ENCODE measurements at places on chromosomes 7 and 10. TPM values are rescaled to one million over a fixed set of nuclear protein-coding genes. Genes with fewer than 3 reads are reported as not detected.

GRCh38 chr10:61801484-61801883 lies 100.0 kb upstream of the ARID5B start:
- no peaks in the 10 kb centered on the region for H3K36me3 ChIP-seq
- no peak overlapping the region for H3K4me3 ChIP-seq
- H3K4me1 ChIP-seq: no peaks in the 10 kb centered on the region
- H3K27ac ChIP-seq: no peak overlapping the region

- no peaks in the 10 kb centered on the region for H3K4me1 ChIP-seq
- H3K27me3 ChIP-seq: no peaks in the 10 kb centered on the region
- no peak overlapping the region for H3K27ac ChIP-seq
- no peak for DNase-seq
These were observed 84.8 kb upstream of the EGR2 start for GRCh38 chr10:62900829-62901571.

DNA sequence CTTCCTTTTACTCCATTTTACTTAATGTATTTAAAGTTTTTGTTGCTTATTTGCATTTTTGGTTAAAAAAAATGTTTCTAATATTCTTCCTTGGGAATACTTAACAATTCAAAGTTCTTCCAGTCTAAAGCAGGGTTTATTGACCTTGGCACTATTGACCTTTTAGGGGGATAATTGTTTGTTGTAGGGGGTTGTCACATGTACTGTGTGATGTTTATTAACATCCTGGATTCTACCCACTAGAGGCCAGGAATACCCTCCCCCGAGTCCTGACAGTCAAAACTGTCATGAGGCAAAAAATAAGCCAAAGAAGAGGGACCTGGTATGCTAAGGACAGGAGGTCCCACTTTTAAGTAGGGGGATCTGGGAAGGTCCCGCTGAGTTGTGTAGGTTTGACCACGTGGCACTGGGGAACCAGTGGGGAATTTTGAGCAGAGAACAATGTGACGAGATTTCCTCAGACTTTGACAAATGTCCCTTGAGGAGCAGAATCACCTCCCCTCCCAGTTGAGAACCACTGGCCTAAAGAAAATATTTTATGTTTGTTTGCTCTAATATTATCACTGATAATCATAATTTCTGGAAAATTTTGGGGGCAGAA lies 178.3 kb upstream of the PRR15 start:
- no peaks in the 10 kb centered on the region for H3K4me1 ChIP-seq
- DNase-seq: no peak
- H3K36me3 ChIP-seq: no peaks in the 10 kb centered on the region
- no peak overlapping the region for H3K4me3 ChIP-seq
- no peak overlapping the region for H3K27ac ChIP-seq

GRCh38 chr10:27413831-27414348 lies 90.2 kb upstream of the RAB18 start:
- H3K27ac ChIP-seq: no peak overlapping the region
- no peaks in the 10 kb centered on the region for H3K27me3 ChIP-seq
- no peak overlapping the region for H3K4me3 ChIP-seq
- no peaks in the 10 kb centered on the region for H3K4me1 ChIP-seq
- no peaks in the 10 kb centered on the region for H3K36me3 ChIP-seq

The SEC61G gene
- 376 TPM for total RNA-seq

DNA sequence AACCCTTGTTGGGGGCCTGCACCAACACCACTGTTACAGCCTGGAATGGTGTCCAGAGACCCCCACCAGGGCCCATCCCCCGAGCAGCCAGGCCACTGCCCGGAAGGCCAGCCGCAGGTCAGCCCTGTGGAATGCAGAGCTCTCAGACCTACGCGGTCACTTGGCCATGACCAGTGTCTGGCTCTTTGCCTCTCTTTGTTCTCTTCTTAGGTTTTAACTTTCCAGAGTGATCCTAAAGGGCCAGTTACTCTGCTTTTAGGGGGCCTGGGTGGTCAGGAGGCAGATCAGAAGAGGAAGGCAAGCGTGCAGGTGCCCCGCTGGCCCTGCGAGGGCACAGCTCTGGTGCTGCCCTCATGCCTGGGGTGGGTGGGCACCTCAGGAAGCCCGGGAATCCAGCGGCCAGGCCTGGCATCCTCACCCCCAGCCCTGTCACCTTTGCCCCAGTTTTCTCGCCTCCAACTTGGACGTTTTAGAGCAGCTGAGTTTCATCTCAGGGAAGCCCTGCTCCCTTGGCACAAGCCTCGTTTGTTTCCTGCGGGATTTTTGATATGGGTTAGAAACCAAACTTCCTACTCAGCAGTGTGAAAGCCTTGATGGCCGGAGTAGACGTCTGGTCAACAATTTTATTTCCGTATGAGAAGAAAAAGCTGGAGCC lies 62.5 kb upstream of the CHST15 start:
- peaks cover 45% of the 10 kb centered on the region for H3K4me1 ChIP-seq
- H3K27ac ChIP-seq: peak overlapping the region; percentile 86
- no peaks in the 10 kb centered on the region for H3K27me3 ChIP-seq

DNA sequence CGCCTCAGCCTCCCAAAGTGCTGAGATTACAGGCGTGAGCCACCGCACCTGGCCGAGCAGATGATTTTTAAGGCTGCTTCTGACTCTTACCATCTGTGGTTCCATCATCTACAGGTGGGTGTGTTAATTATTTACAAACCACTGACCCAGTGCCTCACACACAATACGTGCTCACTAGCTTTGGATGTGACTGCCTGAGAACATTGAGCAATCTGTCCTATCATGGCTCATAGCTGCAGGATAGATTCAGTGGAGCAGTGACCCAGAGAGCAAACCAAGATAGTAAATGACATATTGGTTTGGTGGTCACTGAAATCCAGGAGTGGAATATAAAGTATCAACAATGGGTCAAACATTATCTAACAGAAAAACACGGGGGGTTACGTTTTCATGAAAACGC lies 24.1 kb downstream of the GPAM start:
- DNase-seq: no peak
- H3K36me3 ChIP-seq: peaks cover 39% of the 10 kb centered on the region
- no peaks in the 10 kb centered on the region for H3K4me1 ChIP-seq

DNA sequence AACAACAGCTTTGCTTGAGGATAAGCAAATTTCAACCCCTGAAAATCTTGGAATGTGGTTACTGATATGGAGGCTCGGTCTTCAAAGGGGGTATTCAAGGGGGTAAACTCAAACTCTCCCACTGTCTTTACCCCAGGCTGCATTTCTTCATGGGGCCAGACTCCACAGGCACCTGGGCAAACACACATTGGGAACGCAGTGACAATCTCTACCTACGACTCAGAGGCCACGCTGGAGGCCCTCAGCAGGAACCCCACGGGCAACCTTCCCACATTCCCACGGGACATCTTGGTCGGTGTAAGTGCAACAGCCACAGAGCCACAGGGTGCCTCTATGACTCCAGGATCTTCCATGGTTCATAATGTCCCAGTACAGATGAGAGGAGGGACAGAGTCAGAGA lies 2.2 kb upstream of the INSIG1 start:
- DNase-seq: no peak
- no peak overlapping the region for H3K27ac ChIP-seq
- no peak overlapping the region for H3K4me3 ChIP-seq
- no peaks in the 10 kb centered on the region for H3K36me3 ChIP-seq

- H3K27me3 ChIP-seq: no peaks in the 10 kb centered on the region
- DNase-seq: no peak
- H3K4me1 ChIP-seq: peaks cover 11% of the 10 kb centered on the region
These were observed 121.8 kb upstream of the CAV2 start for GRCh38 chr7:116377721-116378120.

DNA sequence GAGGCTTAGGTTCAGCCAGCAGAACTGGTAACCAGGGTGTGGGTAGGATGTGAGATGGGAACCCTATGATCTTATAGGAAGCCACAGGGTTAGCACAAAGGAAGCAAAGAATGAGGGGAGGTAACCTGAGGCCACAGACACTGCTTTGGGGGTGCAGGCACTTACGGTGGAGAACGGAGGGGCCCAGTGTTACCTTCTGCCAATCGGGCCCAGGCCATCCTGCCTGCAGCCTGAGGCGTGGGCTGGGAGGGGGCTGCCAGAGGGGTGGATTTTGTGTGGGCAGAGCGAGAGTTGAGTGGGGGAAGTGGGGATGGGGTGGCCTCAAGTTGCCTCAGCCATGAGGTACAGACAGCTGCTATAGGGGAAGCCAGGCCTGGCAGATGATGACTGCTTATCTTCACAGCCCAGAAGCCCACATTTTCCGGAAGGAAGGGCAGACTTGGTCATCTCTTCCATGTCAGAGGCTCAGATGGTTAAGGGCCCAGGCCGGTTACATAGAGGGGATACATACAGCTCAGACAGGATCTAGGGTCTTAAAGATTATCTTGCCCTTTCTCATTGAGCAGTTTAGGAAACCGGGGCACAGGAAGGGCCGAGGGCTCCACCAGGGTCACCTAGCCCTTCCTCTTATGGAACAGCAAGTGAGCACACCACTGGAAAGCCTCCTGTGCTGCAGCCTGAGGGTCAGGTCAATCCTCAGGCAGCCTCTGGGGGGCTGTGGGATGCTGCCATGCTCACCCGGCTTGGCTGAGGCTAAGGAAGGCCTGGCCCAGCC lies 24.4 kb upstream of the VSIR start:
- H3K36me3 ChIP-seq: no peaks in the 10 kb centered on the region
- H3K4me3 ChIP-seq: no peak overlapping the region
- no peaks in the 10 kb centered on the region for H3K4me1 ChIP-seq
- H3K27me3 ChIP-seq: no peaks in the 10 kb centered on the region

- no peaks in the 10 kb centered on the region for H3K36me3 ChIP-seq
- no peak for DNase-seq
- peaks cover 16% of the 10 kb centered on the region for H3K4me1 ChIP-seq
- H3K4me3 ChIP-seq: no peak overlapping the region
- no peak overlapping the region for H3K27ac ChIP-seq
These were observed 323.1 kb downstream of the TNS3 start for GRCh38 chr7:47258798-47259197.

GRCh38 chr7:7375538-7375937 lies 160.1 kb downstream of the COL28A1 start:
- H3K27me3 ChIP-seq: no peaks in the 10 kb centered on the region
- no peaks in the 10 kb centered on the region for H3K4me1 ChIP-seq
- H3K4me3 ChIP-seq: no peak overlapping the region
- no peak for DNase-seq
- no peaks in the 10 kb centered on the region for H3K36me3 ChIP-seq
- no peak overlapping the region for H3K27ac ChIP-seq

GRCh38 chr7:105594034-105594433 lies 12.7 kb upstream of the EFCAB10 start:
- no peak overlapping the region for H3K4me3 ChIP-seq
- H3K27ac ChIP-seq: no peak overlapping the region
- DNase-seq: no peak
- H3K4me1 ChIP-seq: peaks cover 4% of the 10 kb centered on the region

DNA sequence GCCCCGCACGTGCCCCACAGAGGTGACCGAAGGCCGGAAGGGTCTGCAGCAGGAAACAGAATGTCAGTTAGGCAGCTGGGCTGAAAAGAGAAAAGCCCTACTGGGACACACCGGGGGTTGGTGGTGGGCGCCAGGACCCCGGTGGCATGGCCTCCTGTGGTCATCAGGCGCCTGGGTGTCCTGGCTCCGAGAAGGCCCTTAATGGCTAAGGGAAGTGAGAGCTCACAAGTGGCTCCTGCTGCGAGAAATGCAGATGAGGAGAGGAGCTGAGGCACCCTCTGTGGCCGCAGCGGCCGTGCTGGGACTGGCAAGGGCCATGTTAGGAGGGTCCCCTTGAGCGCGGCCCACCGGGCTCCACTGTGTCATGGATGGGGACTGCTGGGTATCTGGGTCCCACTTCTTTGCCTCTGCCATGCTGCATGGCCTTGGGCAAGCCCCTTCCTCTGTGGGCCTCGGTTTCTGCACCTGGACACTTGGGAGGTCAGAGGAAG lies 79.2 kb upstream of the GNA12 start:
- H3K4me1 ChIP-seq: no peaks in the 10 kb centered on the region
- H3K27me3 ChIP-seq: no peaks in the 10 kb centered on the region
- no peaks in the 10 kb centered on the region for H3K36me3 ChIP-seq
- no peak for DNase-seq

- H3K27me3 ChIP-seq: no peaks in the 10 kb centered on the region
- no peaks in the 10 kb centered on the region for H3K4me1 ChIP-seq
- no peak overlapping the region for H3K4me3 ChIP-seq
- no peak overlapping the region for H3K27ac ChIP-seq
These were observed 43.2 kb downstream of the SRRM3 start for GRCh38 chr7:76244781-76245391.

- no peaks in the 10 kb centered on the region for H3K36me3 ChIP-seq
- no peak for DNase-seq
- H3K4me1 ChIP-seq: peaks cover 12% of the 10 kb centered on the region
- H3K27me3 ChIP-seq: no peaks in the 10 kb centered on the region
These were observed 30.6 kb upstream of the ITGB1 start for GRCh38 chr10:32988604-32989003.

The TRPV5 gene
- total RNA-seq: not detected

The BLVRA gene
- 46.4 TPM for total RNA-seq

- H3K4me3 ChIP-seq: no peak overlapping the region
- H3K4me1 ChIP-seq: no peaks in the 10 kb centered on the region
- no peak for DNase-seq
These were observed 34.3 kb upstream of the WNT16 start for GRCh38 chr7:121294448-121294992.

The ASB10 gene
- total RNA-seq: not detected
